ENCODE measurements at places on chromosomes 7 and 10.

GRCh38 chr7:88041583-88041982 lies 107.5 kb downstream of the ADAM22 start:
- DNase-seq: no peak

- DNase-seq: no peak
Observed at GRCh38 chr10:127966875-127967274, 60.0 kb downstream of the PTPRE start.

- DNase-seq: no peak
Observed at GRCh38 chr10:84798312-84798711, 469.9 kb downstream of the CCSER2 start.

- DNase-seq: peak; percentile 14
Observed at GRCh38 chr7:141072548-141073172, 1.2 kb upstream of the TMEM178B start.

- no peak for DNase-seq
Observed at GRCh38 chr10:33617381-33618080, 283.1 kb upstream of the NRP1 start.

DNA sequence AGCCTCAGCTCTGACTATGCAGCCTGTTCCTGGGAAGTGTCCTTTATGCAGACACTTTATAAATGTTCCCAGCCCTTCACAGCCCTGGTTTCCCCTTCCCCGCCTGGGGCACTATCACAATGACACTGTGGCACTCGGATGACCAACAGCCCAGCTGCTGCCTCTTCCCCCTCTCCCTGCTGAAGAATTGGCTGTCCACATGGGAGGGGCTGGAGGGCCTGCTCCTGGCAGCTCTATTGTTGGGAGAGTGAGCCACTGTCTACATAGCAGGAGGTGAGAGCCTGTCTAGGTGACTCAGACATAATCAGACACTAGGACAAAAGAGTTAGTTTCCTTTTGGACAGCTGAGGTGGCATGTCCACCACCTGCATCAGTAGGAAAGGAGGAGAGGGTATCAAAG lies 437.5 kb downstream of the PLXNA4 start:
- DNase-seq: no peak

GRCh38 chr7:133258174-133258573 lies 5.3 kb downstream of the EXOC4 start:
- no peak for DNase-seq

DNA sequence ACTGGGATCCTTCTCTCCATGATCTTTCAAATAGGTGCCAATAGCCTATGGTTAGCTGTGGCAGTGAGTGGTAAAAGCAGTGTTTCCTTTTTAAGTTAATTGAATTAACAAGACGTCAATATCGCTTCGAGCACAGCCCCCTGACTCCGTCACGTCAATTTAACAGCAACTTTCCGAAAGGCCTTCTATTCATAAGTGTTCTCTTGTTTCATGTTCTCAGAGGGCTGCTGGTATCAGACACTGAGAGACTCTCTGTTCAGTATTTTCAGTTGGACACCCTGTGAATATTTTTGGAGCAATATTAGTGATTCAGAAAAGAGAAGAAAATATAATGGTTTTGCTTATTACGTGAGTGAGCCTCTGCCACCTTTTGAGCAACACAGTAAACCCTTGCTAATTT lies 174.2 kb upstream of the INSYN2A start:
- DNase-seq: no peak

- DNase-seq: peak; percentile 96
Observed at GRCh38 chr10:70331486-70332268, 47.9 kb upstream of the NPFFR1 start.

Measured in suppressor macrophage treated with lipopolysaccharide for 4 hours (primary cell).